ENCODE measurements at places on chromosomes 7 and 10. TPM values are rescaled to one million over a fixed set of nuclear protein-coding genes. Genes with fewer than 3 reads are reported as not detected.

The CLRN3 gene
- 0.12 TPM for total RNA-seq

The ASIC3 gene
- 1.6 TPM for total RNA-seq

The ABCB1 gene
- not detected for total RNA-seq

The NUTM2A gene
- total RNA-seq: 0.69 TPM

The PTPN20 gene
- total RNA-seq: not detected

The SEPTIN7 gene
- 560 TPM for total RNA-seq

The UCN3 gene
- total RNA-seq: not detected

The PLPP4 gene
- 0.90 TPM for total RNA-seq

The BLOC1S2 gene
- 58.3 TPM for total RNA-seq

The ZNF117 gene
- total RNA-seq: 35.8 TPM

The ITIH5 gene
- 0.84 TPM for total RNA-seq

The PCGF6 gene
- 28.8 TPM for total RNA-seq

The CRHR2 gene
- 0.19 TPM for total RNA-seq

The MMP21 gene
- not detected for total RNA-seq

The HILPDA gene
- total RNA-seq: 53.9 TPM

The AGR2 gene
- not detected for total RNA-seq

The AGAP6 gene
- 12.3 TPM for total RNA-seq

The MRLN gene
- total RNA-seq: not detected

The PNLIP gene
- not detected for total RNA-seq

The SPDYE6 gene
- not detected for total RNA-seq

The SORBS1 gene
- 10.1 TPM for total RNA-seq

The PRLHR gene
- total RNA-seq: not detected

The IQUB gene
- total RNA-seq: 0.84 TPM

The LIPM gene
- total RNA-seq: not detected

The GJD4 gene
- total RNA-seq: not detected

The CPED1 gene
- total RNA-seq: not detected

The INSYN2A gene
- total RNA-seq: not detected

The SEMA4G gene
- total RNA-seq: 2.3 TPM

The ATG9B gene
- total RNA-seq: 1.8 TPM

The PDCD4 gene
- total RNA-seq: 57.7 TPM

The GNG11 gene
- total RNA-seq: 0.86 TPM

The AKR1C8 gene
- total RNA-seq: not detected

The MOGAT3 gene
- total RNA-seq: not detected

The EGR2 gene
- 5.0 TPM for total RNA-seq

The ZNF511 gene
- total RNA-seq: 34.4 TPM

The TMEM184A gene
- 0.22 TPM for total RNA-seq

The GIMAP8 gene
- total RNA-seq: not detected

The NOS3 gene
- total RNA-seq: 1.3 TPM

The CC2D2B gene
- total RNA-seq: 0.22 TPM

The TET1 gene
- 67.3 TPM for total RNA-seq

The ANKRD2 gene
- total RNA-seq: not detected

The MINDY3 gene
- total RNA-seq: 28.2 TPM

The MYL10 gene
- not detected for total RNA-seq

The TAC1 gene
- total RNA-seq: 0.68 TPM

The ZNF804B gene
- total RNA-seq: not detected

The AOAH gene
- total RNA-seq: 5.9 TPM

The LIPJ gene
- 0.06 TPM for total RNA-seq

The PNLIPRP3 gene
- total RNA-seq: not detected

The COL28A1 gene
- 0.60 TPM for total RNA-seq
